Fibroblast of the aortic adventitia (primary cell): ENCODE measurements at places on chromosomes 4 and X. TPM values are rescaled to one million over a fixed set of nuclear protein-coding genes. Genes with fewer than 3 reads are reported as not detected.

The ATOH1 gene
- not detected in 2 replicates for total RNA-seq

The PHOX2B gene
- not detected in 2 replicates for total RNA-seq

The INTS12 gene
- total RNA-seq = 22.9 and 30.3 TPM in 2 replicates

The TMPRSS11A gene
- under 0.01 TPM in 1 of 2 replicates, not detected in the other for total RNA-seq

The ANK2 gene
- total RNA-seq = 190 and 200 TPM in 2 replicates

The HSFX4 gene
- total RNA-seq = not detected in 2 replicates

The SPATA18 gene
- total RNA-seq = 21.7 and 22.3 TPM in 2 replicates

The MMRN1 gene
- total RNA-seq = 0.45 and 3.7 TPM in 2 replicates

The UGT2B15 gene
- not detected in 2 replicates for total RNA-seq

The TBC1D8B gene
- total RNA-seq = 17.1 and 17.3 TPM in 2 replicates

The DACH2 gene
- total RNA-seq = 0.09 TPM in 1 of 2 replicates, not detected in the other

The RAB39B gene
- 1.6 and 2.7 TPM in 2 replicates for total RNA-seq

The PHEX gene
- 5.6 and 6.7 TPM in 2 replicates for total RNA-seq

The FOXP3 gene
- not detected in 2 replicates for total RNA-seq

The HGFAC gene
- total RNA-seq = not detected in 2 replicates

The AFF2 gene
- total RNA-seq = 0.33 and 6.6 TPM in 2 replicates

The CENPI gene
- 4.3 and 23.4 TPM in 2 replicates for total RNA-seq

The HELT gene
- total RNA-seq = not detected in 2 replicates

The CXCR3 gene
- total RNA-seq = not detected in 2 replicates

The SYTL5 gene
- total RNA-seq = 0.08 and 0.36 TPM in 2 replicates

The SERPINA7 gene
- not detected in 2 replicates for total RNA-seq

The PAGE2 gene
- not detected in 2 replicates for total RNA-seq

The FABP2 gene
- not detected in 2 replicates for total RNA-seq

The SPANXN3 gene
- total RNA-seq = not detected in 2 replicates

The PABPC5 gene
- 1.8 and 8.1 TPM in 2 replicates for total RNA-seq

The PLP1 gene
- 2.3 TPM in 1 of 2 replicates, not detected in the other for total RNA-seq

The ZNF711 gene
- total RNA-seq = 0.09 and 2.0 TPM in 2 replicates

The GRIA2 gene
- not detected in 2 replicates for total RNA-seq
